ENCODE measurements at places on chromosomes 4 and X.

DNA sequence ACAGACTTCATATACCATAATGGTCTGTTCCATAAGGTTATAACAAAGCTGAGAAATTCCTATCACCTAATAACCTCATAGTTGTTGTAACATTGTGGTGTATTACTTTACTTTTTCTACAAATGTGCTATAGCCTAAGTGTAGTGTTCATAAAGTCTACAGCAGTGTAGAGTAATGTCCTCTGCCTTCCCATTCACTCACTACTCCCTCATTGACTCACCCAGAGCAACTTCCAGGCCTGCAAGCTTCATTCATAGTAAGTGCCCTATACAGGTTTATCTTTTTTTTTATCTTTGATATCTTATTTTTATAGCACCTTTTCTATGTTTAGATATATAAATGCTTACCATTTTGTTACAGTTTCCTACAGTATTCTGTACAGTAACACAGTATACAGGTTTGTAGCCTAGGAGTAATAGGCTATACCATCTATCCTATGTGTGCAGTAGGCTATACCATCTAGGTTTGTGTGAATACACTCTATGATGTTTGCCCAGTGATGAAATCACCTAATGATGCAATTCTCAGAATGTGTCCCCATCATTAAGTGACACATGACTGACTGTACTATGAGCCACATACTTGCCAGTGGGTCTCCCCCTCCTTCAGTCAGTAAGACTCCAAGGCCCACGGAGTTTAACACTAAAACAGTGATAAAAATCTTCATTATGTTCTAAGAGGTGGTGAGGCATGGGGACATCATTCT lies 299.9 kb downstream of the UNC5C start:
- no peak for DNase-seq

GRCh38 chr4:53920116-53920515 lies 144.3 kb downstream of the CHIC2 start:
- DNase-seq: no peak

DNA sequence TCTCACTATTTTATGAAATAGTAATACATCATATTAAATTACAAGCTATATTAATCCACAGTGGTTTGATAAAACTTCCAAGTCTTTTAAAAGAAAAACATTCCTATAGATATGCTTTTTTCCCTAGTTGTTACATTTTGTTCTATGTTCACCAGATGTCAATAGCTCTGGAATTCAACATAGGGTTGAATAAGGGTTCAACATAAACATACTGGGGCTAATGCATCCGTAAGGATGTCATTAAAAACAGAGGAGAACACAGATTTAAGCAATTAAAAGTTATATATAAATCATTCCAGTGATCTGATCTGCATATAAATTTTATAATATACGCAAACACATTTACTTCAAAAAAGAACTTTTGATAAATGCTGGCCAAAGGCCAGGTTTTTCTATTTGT lies 32.5 kb downstream of the SULT1B1 start:
- no peak for DNase-seq

- no peak for DNase-seq
Measured at GRCh38 chrX:100296183-100296753, 113.8 kb downstream of the PCDH19 start.

- DNase-seq: no peak
Measured at GRCh38 chr4:5824635-5825034, 68.3 kb downstream of the CRMP1 start.

DNA sequence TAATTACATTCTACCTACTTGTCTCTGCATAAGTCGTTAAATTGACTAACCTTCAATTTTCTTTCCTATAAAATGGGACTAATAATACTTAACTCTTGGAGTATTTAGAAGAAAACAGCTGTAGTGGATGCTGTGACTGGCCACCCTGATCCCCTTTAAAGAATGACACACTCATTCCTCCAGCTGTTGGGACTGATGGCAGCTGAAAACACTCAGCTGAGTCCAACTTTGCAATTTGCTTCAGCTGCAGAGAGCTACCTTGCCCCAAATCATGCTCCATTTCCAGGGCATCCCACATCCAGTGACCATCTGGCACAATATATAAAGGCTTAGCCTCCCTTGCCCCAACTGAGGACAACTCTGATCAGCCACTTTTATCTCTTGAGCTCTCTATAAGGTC lies 89.1 kb downstream of the MID1IP1 start:
- DNase-seq: no peak

DNA sequence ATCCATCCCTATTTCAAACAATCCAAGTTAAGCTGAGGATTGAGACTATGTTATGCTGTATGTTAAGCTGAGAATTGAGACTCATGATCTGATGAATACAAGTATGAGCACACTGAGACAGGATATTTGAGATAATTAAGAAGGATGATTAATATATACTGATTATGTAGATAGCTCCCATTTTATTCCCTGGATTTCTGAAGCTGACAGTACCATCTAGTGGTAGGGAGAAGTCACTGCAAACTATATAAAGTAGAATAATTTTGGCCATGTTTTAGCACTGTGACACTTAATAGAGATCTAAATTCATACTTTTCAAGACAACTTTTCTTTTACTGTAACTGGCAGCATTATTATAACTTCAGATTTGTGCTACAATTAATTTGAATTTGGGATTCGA lies 63.8 kb upstream of the HPRT1 start:
- DNase-seq: no peak

DNA sequence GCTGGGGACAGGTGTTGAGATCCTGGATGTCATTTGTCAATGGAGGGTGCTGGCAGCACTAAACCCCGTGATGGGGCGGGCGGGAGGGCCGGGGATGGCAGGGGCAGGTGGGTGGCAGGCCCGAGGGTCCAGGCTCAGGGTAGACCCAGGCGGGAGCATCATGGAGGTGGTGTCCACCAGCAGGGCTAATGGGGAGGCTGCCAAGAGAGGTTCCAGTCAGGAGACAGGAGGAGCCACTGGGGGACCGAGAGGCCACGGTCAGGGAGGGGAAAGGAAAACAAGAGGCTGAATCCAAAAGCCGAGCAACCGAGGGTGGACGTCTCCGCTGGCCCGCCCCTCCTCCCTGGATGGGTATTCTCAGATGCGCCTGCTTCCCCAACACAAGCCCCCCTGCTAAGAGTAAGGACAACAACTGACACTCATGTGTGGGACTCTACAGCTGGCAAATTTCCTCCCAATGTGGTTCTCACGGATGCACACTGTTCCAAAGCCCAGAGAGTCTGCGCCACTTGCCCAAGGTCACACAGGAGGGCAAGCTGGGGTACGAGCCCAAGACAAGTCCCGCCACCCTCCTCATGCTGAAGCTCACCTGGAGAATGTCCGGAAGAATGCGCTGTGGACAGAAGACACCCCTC lies 132.0 kb downstream of the CPZ start:
- no peak for DNase-seq

Measured in stimulated activated CD4-positive, alpha-beta T cell treated with anti-CD3 and anti-CD28 coated beads, Interleukin-2, amount 100 ng/mL, for 24 hours (primary cell).